AG08395 (cell line): ENCODE measurements at places on chromosomes 6 and 20.

- no peak for DNase-seq
Measured at GRCh38 chr20:20761301-20761700, 48.9 kb upstream of the RALGAPA2 start.

- DNase-seq = no peak
Measured at GRCh38 chr6:169784821-169785340, 33.5 kb downstream of the ERMARD start.

GRCh38 chr6:131231103-131231502, 95.8 kb downstream of the AKAP7 start:
- peak; percentile 8 for DNase-seq

DNA sequence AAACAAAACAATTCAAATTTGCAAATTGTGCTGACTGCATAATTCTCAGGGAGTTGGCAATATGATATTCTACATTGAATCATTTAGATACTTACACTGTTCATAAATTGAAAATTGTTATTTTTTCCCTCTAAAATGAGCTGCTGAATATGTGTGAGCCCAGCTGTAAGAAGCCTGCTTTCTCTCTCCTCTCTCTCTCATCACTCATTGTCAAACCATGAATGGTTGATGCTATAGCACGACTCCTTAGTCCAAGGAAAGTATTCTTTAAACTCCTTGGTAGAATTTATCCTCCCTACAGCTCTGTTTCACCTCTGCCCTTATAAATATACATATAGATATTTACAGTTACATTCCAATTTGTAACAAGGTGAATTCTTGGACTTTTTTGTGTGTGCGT, 116.4 kb upstream of the POU3F2 start:
- no peak for DNase-seq

GRCh38 chr6:22362361-22362760, 65.5 kb upstream of the PRL start:
- DNase-seq = no peak

- DNase-seq = no peak
Measured at GRCh38 chr6:130677766-130678165, 149.4 kb upstream of the SMLR1 start.

DNA sequence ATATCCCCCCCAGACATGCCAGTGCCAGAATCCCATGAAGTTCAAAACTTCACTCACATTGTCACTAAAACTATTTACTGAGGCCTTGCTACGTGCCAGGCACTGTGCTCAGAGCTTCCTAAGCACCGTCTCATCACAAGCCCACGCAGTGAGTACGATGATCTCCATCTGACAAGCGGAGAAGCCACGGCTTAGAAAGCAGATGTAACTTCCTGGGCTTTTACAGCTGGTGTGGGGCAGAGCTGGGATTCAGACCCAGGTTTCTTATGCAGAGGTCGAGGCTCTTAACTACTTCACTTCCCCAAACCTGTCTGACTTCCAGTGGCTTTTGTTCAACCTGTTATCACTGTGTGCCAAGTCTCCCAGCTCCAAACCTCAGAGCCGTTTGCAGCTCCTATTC, 8.3 kb downstream of the MDGA1 start:
- DNase-seq = no peak

DNA sequence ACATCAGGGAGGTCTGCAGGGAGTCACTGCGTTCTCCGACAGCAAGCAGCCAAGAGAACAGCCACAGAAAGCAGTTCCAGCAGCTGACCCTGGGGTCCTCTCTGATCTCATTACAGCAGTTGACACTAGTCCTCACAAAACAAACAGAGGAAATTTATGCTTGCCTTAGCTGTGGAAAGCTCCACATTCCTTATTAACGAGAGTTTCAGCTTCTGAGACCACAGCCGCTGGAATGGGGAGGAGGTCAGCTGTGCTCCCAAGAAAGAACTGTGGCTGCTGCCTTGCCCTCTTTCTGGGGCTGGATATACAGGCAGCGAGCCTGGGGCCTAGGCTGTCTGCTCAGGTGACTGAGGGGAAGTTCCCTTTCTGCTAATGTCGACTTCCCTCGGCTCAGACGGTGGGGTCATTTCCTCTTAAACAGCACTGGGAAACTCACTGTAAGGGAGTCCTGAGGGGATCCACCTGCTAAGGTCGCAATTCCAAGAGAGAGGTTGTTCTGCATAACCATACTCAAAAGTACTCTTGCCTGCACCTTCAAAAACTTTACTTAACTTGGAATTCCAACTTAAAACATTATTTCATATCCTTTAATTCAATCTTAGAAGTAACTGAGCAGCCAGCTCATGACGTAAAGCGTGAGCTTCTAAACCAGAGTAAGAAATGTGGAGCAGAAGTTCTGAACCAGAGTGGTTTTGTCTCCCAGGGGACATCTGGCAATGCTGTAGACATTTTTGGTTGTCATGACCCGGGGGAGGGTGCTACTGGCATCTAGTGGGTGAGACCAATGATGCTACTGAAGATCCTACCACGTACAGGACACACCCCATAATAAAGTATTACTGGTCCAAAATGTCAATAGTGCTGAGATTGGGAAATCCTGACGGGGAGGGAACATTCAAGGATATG, 80.3 kb downstream of the BACH2 start:
- no peak for DNase-seq

DNA sequence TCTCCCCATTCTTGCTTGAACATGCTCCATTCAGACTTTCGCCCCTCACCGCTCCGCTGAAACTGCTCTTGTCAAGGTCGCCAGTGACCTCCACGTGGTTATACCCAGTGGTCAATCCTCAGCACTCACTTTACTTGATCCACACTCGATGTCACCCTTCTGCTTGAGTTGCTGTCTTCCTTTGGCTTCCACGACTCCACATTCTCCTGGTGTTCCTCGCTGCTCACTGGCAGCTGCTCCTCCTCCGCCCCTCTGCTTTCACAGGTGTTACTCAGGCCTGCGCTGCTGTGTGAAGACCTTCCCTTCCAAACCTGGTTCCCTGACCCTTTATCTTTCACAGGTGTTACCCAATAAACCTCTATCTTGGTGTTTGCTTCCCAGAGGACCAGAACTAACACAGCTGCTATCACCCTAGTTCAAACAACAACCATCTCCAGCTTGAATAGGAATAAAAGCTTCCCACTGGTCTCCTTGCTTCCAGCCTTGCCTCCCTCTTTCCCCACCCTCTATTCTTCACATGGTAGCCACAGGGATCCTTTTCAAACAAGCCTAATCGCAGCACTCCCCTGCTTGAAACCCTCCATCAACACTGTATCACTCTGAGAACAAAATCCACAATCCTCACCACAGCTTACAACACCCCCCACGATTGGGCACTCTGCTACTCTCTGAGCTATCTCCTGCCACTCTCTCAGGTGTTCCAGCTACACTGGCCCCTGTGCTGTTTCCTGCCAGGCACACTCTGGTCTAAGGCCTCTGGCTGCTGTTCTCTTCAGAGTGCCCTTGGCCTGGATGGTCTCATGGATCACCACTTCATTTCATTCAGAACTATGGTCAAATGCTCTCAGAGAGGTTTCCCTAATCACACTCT, 10.7 kb downstream of the PPIL1 start:
- DNase-seq = no peak

DNA sequence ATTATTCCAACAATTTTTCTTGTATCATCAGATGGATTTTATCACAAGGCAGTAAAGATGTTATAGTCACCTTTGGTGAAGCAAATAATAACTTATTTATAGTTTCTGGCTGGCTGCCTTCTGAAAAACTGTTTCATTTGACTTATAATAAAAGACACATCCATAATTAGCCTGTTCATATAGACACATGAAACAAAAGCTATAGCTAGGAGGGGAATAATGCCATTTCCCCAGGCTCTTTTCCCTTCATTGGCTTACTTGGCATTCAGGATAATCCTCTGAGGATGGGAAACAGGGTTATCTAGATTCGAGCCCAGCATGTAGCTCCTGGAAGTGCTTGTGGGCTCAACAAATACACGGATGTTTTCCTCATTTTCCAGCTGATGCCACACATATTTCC, 17.5 kb downstream of the MMP24 start:
- no peak for DNase-seq

- no peak for DNase-seq
Measured at GRCh38 chr6:16619777-16620176, 141.5 kb downstream of the ATXN1 start.

- DNase-seq = peak; percentile 90
Measured at GRCh38 chr6:80454197-80454596, 347.7 kb downstream of the BCKDHB start.

GRCh38 chr6:137339929-137340559, 120.9 kb upstream of the IFNGR1 start:
- DNase-seq = peak; percentile 31

DNA sequence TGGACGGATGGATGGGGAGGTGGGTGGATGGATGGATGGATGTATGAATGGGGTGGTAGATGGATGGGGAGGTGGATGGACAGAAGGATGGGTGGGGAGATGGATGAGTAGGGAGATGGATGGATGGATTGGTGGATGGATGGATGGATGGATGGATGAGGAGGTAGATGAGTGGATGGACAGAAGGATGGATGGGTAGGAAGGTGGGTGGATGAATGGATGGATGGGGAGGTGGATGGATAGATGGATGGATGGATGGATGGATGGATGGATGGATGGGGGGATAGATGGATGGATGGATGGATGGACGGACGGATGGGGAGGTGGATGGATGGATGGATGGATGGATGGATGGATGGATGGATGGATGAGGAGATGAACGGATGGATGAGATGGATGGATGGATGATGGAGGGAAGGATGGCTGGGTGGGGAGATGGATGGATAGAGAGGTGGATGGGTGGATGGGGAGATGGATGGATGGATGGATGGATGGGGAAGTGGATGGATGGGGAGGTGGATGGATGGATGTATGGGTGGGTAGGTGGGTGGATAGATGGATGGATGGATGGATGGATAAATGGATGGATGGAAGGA, 7.2 kb downstream of the EEF1A2 start:
- DNase-seq = no peak

DNA sequence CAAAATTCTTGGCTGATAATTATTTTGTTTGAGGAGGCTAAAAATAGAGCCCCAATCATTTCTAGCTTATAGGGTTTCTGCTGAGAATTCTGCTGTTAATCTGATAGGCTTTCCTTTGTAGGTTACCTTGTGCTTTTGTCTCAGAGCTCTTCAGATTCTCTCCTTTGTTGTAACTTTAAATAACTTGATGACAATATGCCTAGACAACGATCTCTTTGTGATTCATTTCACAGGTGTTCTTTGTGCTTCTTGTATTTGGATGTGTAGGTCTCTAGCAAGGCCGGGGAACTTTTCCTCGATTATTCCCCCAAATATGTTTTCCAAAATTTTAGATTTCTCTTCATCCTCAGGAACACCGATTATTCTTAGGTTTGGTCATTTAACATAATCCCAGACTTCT, 376.5 kb upstream of the MAN1A1 start:
- no peak for DNase-seq

DNA sequence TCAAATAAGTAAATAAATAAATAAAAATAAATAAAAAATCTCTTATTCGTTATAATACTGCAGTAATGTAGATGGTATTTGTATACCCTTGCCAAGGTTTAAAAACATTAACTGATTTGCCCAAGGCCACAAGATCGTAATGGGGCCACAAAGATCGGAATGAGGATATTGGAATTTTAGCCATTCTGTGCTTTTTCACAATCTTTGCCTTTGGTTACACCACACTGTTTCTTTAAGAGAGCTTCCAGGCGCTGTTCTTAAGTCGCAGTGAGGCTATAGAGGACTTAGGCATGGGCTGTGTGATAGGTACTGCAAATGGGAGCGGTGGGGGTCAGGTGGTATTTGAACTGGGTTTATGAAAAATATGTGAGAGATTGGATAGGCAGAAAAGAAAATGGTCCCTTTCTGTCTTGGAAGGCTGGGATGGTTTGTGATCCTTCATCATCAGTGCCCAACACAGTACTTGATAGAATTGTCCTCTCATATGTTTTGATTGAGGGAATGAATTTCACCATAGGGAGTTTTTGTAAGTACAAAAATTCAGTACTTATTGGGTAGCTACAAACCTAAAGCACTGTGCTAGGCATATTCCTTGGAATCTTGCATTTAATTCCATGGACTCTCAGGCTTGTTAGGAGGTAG, 1.4 kb downstream of the NUS1 start:
- no peak for DNase-seq
